ENCODE measurements at places on chromosomes 11 and 22. TPM values are rescaled to one million over a fixed set of nuclear protein-coding genes. Genes with fewer than 3 reads are reported as not detected.

IFT27 gene
- 19.5 TPM for total RNA-seq

RAB3IL1 gene
- 26.3 TPM for total RNA-seq

SDHD gene
- total RNA-seq = 63.7 TPM

MAP6 gene
- total RNA-seq = 1.4 TPM

TREH gene
- not detected for total RNA-seq

TRIM66 gene
- total RNA-seq = 2.2 TPM

SHANK3 gene
- total RNA-seq = 4.2 TPM

ENTHD1 gene
- not detected for total RNA-seq

SEC14L2 gene
- total RNA-seq = 96.7 TPM

RASL10A gene
- total RNA-seq = 0.11 TPM

PDE3B gene
- total RNA-seq = 1.9 TPM

TEX54 gene
- total RNA-seq = not detected

SCGB2A2 gene
- total RNA-seq = not detected

KCNK4 gene
- not detected for total RNA-seq

CLDN5 gene
- not detected for total RNA-seq

ADAMTS15 gene
- 8.3 TPM for total RNA-seq

APOL6 gene
- 1.6 TPM for total RNA-seq

CHADL gene
- total RNA-seq = not detected

CLCF1 gene
- 32.5 TPM for total RNA-seq

LYVE1 gene
- 0.64 TPM for total RNA-seq

OR52K2 gene
- total RNA-seq = not detected

SLC25A17 gene
- 19.4 TPM for total RNA-seq

ALX4 gene
- total RNA-seq = 1.2 TPM

GAL gene
- total RNA-seq = 12.0 TPM

DUSP8 gene
- 0.84 TPM for total RNA-seq

MS4A1 gene
- not detected for total RNA-seq

FEN1 gene
- total RNA-seq = 98.8 TPM

MYOD1 gene
- total RNA-seq = 0.06 TPM

SCGB1C1 gene
- not detected for total RNA-seq

OSBPL5 gene
- total RNA-seq = 9.8 TPM

GRM5 gene
- not detected for total RNA-seq

SLC39A13 gene
- total RNA-seq = 39.8 TPM

FRMD8 gene
- 51.4 TPM for total RNA-seq

TRPC6 gene
- total RNA-seq = 0.77 TPM

KCNK7 gene
- total RNA-seq = 0.53 TPM

BAIAP2L2 gene
- total RNA-seq = 8.3 TPM

All from A549 treated with dexamethasone at 1 μM for 4 hours (cell line).